NCI-H524 treated with DMSO at 0.1 percent for 48 hours (cell line): ENCODE measurements at places on chromosomes 7 and 10.

- no peak for DNase-seq
Measured at GRCh38 chr7:148607151-148607661, 16.6 kb downstream of the C7orf33 start.

GRCh38 chr7:138500892-138501291, 40.8 kb downstream of the TRIM24 start:
- no peak for DNase-seq

DNA sequence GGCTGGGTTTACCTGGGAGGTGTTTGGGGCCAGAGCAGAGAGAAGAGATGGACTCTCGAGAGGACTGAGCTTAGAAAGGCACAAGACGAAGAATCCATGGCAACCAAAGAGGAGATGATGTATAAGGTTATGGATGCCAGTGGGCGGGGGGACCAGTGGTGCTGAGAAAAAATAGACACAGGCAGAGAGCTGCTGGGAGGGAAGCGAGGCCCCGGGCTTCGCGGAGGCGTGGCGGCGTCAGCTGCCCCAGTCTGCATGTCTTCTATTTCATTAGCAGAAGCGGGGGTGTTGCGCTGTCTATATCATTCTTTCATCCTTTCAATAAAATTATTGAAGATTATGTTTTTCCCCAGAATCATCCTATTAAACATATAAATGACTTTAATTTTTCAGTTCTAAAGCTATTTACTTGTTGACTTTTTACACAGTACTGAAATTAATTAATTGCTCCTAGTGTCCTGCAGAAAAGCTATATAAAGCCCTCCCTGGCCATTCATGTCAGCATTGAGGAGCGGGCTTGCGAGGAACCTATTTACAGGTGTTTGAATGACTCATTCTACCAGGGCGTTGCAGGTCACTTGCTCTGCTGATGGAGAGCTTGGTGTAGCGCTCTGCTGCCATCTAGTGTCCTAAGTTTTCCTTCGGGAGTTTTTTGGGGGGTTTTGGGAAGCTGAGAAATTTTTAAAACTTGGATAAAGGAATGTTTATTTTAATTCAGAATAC, 42.9 kb upstream of the BHLHA15 start:
- no peak for DNase-seq

DNA sequence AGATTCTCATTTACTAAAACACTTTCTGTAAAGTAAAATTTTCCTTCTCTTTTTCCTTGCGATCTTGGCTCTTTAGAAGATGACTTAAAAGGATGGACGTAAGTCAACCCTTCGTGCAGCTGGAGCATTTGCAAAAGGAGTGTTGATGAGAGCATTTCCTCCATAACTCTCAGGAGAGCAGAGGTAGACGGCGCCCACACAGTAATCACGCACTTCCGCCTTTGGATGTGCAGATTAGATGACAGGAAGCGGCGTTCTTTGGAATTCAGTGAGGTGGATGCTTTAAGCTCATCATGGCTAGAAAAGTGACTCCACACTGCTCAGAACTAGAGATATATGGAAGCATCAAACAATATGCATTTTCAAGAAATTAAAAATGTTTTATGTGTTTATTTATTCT, 43.0 kb upstream of the NPS start:
- DNase-seq = no peak

GRCh38 chr7:75892634-75893272, 13.9 kb downstream of the RHBDD2 start:
- DNase-seq = no peak

DNA sequence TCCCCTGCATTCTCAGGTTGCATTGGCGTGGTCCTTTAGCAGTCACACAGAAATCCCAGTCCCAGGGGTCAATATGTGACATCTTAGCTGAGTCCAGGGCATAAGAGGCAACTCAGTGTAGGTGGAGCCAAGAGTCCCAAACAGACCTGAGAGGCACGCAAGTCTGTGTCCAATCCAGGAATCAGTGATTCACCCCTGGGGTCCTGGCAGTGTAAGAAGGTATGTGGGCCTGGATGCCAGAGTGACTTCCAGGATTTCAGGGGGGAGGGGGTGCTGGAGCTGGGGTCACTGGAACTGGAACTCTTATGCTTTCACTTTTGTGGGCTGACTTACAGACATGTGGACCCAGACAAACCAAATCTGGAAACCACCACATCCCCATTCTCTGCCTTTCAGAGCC, 26.8 kb downstream of the FRMPD2 start:
- DNase-seq = no peak

GRCh38 chr7:100356416-100357068, 1.4 kb upstream of the PILRB start:
- DNase-seq = no peak

DNA sequence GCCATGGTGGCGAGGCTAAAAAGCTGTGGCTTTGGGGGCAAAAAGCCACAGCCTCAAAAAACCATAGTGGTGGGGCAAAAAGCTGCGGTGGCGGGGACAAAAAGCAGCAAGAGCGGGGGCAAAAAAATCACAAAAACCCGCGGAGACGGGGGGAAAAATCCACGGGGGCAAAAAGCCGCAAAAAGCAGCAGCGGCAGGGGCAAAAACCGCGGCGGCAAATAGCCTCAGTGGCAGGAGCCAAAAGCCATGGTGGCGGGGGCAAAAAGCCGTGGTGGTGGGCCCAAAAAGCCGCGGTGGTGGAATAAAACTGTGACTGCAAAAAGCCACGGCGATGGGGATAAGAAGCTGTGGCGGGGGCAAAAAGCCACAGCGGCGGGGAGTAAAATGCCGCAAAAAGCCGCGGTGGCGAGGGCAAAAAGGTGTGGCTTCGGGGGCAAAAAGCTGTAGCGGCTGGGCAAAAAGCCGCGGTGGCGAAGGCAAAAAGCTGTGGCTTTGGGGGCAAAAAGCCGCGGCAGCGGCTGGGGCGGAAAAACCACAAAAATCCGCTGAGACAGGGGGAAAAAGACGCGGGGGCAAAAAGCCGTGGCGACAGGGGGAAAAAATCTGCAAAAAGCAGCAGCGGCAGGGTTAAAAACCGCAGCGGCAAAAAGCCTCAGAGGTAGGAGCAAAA, 526.6 kb downstream of the ZNF33B start:
- no peak for DNase-seq

GRCh38 chr7:142974626-142975025, 12.5 kb upstream of the KEL start:
- DNase-seq = no peak

DNA sequence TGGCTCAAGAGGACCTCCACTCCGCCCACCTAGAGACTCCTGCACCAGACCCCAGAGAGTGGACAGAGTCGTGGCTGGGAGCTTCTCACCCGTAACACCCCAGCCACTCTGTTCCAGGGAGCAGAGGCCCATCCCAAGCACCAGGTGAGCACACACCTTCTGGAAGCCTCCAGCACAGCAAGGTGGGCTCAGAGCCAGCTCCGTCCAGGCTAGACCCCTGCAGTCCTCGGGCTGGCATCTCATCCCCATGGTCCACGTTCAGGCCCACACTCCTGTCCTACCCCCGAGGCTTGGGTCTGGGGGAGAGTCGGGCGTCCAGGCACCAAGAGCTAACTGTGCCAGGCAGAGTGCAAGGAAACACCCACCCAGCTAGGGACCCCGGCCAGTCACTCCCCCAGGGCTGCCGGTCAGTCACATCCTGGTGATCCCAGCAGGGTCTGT, 13.2 kb downstream of the PDGFA start:
- no peak for DNase-seq

GRCh38 chr7:2199528-2199927, 33.2 kb downstream of the MAD1L1 start:
- DNase-seq = no peak
